ENCODE measurements at places on chromosomes 1 and 21.

DNA sequence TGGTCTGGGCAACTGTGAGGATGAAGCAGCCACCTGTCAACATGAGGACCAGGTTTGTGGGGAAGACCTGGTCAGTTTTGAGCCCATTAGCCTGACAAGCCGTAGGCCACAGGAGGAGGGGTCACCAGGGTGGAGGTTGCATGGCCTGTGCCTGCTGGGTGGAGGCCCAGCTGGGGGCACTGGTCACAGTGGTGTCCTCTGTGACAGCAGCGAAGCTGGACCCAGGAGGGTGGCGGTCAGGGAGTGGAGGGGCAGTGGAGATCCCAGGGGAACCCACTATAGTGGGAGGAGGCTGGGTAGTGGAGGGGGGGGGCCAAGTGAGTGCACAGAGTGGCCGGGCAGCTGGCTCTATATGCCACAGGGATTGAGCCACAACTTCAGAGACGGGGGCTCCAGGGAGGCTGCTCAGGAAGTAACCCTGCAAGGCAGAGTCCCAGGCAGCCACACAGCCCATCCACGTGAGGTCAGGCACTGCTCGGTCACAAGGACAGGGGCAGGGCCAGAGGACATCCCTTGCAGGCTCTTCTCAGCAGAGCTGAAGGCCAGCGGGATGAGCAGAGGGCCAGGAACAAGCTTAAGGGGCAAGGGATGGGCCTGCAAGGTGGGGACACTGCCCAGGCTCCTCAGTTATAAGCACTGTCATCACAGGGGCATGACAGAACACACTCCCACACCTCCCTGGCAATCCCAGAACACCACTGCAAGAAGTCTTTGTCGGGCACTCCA is 2.3 kb upstream of the C1orf35 start:
- DNase-seq: no peak

- peak; percentile 38 for DNase-seq
Measured at GRCh38 chr1:8889925-8890785, 11.7 kb upstream of the ENO1 start.

GRCh38 chr1:204711947-204712701 is 26.6 kb upstream of the LRRN2 start:
- no peak for DNase-seq

- no peak for DNase-seq
Measured at GRCh38 chr1:11307852-11308251, 34.9 kb downstream of the UBIAD1 start.

GRCh38 chr1:192497214-192497794 is 78.3 kb upstream of the RGS1 start:
- no peak for DNase-seq

DNA sequence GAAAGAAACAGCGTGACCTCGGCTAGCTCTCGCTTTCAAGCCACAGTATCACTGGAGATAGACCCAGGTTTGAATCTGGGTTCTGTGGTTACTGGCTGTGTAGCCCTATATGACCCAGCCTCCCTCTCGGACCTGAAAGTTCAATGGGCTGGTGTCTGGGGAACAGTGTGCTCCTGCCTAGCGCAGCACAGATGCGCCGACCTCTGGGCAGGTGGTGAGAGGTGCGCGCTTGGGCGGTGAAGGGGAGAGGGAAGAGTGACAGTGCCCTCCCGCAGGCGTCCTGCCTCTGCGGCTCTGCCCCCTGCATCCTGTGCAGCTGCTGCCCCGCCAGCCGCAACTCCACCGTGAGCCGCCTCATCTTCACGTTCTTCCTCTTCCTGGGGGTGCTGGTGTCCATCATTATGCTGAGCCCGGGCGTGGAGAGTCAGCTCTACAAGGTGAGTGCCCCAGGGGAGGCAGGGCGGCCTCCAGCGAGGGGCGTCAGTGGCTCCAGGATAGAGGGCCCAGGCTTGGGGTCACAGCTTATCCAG is 10.5 kb downstream of the SERINC2 start:
- DNase-seq: no peak

- DNase-seq: no peak
Measured at GRCh38 chr1:223482766-223483165, 89.6 kb downstream of the CCDC185 start.

DNA sequence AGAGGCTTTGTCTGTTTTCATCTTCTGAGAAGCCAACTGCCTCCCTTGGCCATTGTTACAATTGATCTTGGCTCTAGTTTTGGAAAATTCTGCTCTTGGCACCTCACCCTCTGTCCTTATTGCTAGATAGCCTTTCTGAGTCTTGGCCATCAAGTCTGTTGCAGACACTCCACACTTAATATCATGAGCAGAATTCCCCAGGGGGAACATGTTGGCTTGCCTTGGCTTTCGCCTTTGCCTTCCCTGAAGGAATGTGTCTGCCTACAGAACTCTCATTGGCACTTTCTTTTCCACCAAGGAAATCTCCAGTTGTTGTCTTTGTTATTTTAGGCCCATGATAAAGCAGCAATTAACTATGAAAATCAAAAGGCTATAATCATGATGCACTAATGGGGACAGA is 42.7 kb upstream of the LDLRAP1 start:
- no peak for DNase-seq

DNA sequence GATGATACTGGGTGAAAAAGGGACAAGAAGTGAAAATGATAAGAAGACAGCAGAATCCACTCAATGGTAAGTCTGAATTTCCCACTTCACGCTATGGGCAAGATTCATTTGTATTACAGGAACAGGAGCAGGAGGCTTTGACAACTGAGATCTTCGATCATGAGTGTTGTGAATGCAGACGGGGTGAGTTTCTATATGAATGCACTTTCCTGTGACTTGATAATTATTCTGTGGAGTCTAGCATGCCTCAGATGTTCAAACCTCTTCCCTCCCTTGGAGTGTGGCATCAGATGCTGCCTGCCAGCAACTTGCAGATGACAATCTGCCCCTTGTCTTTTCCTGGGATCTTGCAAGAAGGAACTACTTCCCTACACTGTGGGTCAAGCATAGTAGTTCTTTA is 225.4 kb downstream of the HLX start:
- DNase-seq: no peak

DNA sequence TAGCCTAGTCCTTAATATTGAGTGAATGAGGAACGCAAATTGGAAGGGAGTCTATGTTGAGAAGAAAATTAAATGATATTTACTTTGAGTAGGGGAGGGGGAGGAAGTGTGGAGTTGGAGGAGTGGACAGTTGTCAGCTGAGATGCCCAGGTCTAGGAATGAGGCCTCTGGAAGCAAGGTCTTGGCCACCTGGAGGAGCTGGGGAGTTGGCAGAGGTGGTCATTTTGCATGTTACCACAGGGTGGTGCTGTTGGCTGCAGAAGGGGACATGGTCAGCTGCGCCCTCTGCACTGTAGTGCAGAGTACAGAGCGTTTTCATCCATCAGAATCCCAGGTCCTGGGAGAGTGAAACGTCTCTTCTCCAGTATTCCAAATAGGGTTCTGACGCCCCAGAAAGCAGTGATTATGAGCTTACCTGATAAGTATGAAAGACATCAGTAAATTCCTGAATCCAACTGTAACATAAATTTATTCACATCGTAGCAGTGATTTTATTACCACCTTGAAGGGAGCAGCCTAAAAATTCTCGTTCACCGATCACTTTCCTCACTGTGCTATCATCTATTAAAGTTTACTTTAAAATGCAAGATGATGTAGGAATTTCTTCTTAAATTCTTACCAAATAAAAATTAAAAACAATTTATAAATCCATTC is 13.8 kb downstream of the PARK7 start:
- peak; percentile 64 for DNase-seq

- no peak for DNase-seq
Measured at GRCh38 chr1:3040004-3040403, 18.7 kb downstream of the ACTRT2 start.

GRCh38 chr1:41714638-41715389 is 203.9 kb downstream of the HIVEP3 start:
- no peak for DNase-seq

DNA sequence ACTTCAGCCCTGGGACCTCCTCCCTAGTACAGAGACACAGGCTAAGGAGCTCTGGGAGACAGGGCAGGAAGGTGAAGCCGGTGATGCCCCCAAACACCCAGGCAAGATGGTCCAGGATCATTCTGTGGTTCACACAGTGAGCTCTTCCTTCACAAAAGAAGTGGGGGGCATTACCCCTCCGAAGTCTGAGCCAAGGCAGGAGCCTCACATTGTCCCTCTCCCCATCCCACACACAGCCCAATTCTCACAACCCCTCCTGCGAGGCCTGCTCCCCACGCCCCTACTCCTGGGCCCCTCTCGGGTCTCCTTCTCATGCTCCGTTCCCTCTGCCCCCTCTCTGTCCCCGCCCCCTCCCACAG is 10.7 kb downstream of the MEF2D start:
- no peak for DNase-seq

DNA sequence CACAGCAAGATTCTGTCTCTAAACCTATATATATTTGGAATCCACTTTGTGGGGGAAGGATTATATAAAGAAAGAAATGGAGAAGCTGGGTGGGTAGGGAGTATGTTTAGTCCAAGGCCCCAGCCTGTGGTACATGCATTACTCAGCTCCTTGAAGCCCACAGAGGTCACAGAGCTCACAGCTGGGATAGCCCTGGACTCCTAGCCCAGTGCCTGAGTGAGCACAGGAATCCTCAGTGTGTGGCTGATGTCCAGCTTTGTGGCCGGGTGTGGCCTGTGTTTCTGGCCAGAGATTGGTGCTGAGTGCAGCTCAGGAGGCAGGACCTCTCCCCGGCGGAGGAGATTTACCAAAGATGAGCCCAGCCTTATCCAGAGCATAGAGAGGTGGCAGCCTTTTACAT is 7.6 kb downstream of the CAPN9 start:
- DNase-seq: no peak

DNA sequence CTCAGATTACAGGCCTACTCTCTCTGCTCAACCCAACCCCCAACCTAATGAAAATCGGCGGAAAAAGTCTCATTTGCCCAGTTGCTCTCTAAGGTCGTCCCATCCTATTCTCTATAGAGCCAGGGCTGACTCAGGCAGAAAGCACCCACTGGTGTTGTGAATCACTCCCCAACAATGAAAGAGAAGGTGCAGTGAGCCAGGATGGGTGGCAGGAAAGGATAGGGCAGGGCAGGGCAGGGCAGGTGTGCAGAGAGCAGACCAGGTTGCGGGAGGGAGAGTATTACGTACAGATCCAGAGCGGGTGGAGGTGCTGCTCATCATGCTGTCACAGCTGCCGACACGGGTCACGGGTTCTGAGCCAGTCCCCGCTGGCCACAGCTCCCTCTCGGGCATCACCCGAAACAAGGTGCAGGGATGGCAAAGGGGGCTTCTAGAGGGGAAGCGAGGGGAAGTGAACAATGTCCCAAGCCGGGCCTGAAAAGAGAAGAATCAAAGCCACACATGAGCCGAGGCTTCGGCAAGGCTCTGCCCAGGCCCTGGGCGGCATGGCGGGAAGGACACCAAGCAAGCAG is 5.3 kb downstream of the C1orf116 start:
- peak; percentile 60 for DNase-seq

GRCh38 chr1:119391749-119392148 is 23.2 kb downstream of the HAO2 start:
- no peak for DNase-seq

- no peak for DNase-seq
Measured at GRCh38 chr1:226988334-226988666, 48.2 kb downstream of the COQ8A start.

GRCh38 chr1:63630238-63630637 is 37.0 kb downstream of the PGM1 start:
- no peak for DNase-seq

DNA sequence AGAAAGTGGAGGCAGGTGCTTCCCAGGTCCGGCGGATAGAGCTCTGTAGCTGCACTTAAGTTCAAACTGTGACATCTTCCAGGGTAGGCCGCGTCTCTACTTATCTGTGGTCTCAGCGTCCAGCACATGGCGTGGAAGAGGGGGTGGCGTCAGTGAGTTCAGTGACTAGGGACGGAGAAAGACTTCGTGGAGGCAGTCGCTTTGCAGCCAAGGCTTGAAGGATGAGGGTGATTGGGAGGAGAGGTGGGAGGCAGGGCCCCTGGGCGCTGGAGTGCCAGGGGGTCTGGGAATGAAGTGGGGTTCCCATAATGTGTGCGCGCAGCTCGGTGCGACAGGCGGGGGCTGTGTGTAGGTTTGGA is 444 bp upstream of the AGO1 start:
- no peak for DNase-seq

DNA sequence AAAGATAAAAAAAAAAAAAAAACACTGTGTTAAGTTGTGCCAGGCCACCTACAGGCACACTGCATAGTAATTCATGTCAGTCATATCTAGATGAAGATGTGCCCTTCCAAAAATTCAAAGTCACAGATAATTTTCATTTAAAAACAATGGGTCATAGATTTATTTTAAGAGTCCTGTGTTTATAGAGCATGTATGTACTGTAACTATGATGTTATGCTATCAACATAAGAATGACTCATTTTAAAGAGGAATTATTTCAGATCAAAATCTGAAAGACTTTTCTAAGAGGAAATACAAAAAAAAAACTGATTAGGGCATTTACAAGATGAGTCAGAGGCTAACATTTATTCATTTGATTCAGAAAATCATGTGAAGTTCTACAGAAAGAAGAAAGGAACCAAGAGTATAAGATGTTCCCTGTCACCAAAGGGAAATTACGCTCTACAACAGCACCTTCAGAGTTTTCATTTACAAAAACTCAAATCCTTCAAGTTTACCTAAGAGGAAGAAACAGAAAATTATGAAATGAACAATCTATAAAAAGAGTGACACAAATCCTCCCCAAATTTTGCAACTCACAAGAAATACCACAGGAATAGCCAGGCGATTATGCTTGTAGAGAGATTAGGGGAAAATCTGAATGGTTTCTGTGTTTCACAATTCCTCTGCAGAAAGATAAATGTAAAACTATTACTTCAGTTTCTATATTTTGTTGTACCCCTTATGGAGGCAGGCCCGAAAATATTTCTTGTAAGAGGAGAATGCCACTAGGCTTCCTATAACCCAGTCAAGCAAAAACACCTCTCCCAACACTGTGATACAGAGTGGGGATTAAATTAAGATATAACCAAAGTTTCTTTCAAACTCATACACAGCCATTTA is 13.8 kb downstream of the TP53BP2 start:
- DNase-seq: no peak

DNA sequence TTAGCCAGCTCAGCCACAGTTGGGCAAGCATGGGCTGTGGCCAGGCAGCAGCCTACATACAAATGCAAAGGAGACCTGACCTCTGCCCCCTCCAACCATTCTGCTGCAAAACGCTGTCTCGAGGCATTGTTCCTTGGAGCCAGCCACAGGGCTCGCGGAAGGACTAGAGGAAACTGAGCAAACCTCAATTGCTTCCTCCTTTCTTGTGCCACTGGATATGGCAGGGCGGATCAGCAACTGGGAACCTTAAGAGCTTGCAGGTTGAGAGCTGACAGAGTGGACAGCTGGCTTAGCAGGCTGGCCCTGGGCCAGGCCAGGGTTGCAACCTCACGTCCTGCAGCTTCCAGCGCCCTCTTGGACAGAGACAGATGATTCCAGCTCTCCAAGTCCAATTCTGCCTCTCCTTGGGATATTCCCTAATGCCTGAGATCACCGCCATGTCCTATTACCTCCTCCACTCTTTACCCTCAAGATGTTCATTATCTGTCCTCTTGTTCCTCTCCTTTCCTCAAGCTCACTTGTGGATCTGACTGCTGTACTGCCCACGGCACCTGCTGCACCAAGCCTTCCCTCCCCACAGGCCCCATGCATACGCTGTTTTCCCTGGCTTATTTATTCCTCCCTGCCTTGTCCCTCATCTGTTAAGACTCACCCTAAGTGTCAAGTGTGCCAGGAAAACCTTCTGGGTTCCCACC is 67.5 kb downstream of the SDC3 start:
- DNase-seq: no peak

All from SJSA1 (cell line).